Hematopoietic multipotent progenitor cell (in vitro differentiated cells): ENCODE measurements at places on chromosomes 4 and X.

GRCh38 chrX:75115707-75116413, 40.2 kb downstream of the ABCB7 start:
- DNase-seq: no peak

GRCh38 chr4:13514722-13515121, 29.6 kb downstream of the NKX3-2 start:
- no peak for DNase-seq

GRCh38 chr4:24800325-24800895, 5.0 kb downstream of the SOD3 start:
- DNase-seq: no peak

DNA sequence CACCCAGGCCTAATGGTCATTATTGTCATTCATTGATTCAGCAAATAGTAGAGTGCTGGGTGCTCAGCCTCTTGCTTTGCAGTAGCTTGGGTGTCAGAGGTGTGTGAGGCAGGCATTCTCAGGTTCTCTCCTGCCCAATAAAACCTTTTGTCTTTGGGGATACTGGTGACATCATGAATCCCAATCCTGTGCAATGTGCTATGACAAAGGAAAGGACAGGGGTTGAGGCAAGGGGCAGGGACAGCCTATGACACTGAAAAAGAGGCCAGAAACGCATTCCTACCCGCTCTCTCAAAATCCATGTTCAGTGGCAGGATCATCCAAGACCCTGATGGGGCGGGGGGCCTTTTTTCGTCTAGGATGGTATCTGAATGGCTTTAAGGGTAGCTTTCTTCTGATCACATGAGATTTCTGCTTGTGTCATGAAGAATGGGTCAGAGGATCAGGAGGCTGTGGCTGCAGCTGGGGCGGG, 1.5 kb upstream of the FAM193A start:
- DNase-seq: no peak

- no peak for DNase-seq
Measured at GRCh38 chrX:130136961-130137360, 26.7 kb upstream of the ELF4 start.

- DNase-seq: no peak
Measured at GRCh38 chrX:64205441-64205734, at the start of gene AMER1. TSS of gene AMER1 (minus strand) at chrX:64205708. CDS start at chrX:64193286, 12,422 bp downstream.

GRCh38 chr4:145760176-145760575, 80.2 kb downstream of the C4orf51 start:
- DNase-seq: no peak

DNA sequence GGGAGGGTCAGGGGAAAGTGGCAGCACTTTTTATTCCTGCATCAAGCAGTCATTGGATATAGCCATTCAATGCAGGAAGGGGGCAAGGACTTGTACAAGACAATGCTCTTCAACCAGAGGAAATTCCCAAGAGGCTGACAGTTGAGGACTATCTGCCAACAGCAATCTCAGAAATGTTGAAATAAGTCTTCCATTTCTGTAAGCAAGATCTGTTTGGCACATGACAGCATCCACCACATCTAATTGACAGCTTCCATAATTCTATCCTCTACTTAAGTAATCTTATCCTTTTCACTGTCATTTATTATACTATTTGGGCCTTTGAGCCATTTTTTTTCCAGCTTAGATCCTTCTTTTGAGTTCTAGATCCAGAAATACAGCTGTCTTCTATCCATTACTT, 110.7 kb downstream of the CFAP299 start:
- DNase-seq: no peak

- DNase-seq: no peak
Measured at GRCh38 chr4:78219825-78220224, 162.7 kb downstream of the FRAS1 start.

- no peak for DNase-seq
Measured at GRCh38 chr4:101682946-101683345, 107.6 kb upstream of the BANK1 start.

DNA sequence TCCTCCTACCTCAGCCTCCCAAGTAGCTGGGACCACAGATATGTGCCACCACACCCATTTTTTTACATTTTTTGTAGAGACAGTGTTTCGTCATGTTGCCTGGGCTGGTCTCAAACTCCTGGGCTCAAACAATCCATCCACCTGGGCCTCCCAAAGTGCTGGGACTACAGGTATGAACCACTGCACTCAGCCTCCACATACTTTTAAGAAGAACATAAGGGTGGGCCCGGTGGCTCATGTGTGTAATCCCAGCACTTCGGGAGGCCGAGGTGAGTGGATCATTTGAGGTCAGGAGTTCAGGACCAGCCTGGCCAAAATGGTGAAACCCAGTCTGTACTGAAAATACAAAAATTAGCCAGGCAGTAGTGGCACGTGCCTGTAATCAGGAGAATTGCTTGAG, 51.5 kb upstream of the MXD4 start:
- DNase-seq: no peak

GRCh38 chr4:106266201-106266600, 49.8 kb downstream of the TBCK start:
- no peak for DNase-seq

DNA sequence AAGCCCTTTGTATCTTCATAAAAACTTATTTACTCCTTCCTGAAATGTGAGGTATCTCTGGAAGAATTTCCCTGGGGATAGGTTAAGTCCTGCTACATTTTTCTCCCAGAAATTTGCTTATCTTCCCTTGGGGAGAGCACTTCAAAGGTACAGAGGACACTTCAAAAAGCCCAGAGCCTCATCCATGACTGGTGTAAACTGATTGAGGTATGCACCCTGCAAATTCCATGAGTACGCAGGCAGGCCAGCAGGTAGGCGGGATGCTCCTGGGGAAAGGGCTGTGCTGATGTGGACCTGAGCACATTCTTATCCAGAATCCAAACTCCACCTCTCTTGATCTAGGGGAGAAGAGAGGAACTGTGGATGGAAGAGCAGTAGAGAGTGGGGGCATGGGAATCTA, 26.3 kb upstream of the RASGEF1B start:
- no peak for DNase-seq

DNA sequence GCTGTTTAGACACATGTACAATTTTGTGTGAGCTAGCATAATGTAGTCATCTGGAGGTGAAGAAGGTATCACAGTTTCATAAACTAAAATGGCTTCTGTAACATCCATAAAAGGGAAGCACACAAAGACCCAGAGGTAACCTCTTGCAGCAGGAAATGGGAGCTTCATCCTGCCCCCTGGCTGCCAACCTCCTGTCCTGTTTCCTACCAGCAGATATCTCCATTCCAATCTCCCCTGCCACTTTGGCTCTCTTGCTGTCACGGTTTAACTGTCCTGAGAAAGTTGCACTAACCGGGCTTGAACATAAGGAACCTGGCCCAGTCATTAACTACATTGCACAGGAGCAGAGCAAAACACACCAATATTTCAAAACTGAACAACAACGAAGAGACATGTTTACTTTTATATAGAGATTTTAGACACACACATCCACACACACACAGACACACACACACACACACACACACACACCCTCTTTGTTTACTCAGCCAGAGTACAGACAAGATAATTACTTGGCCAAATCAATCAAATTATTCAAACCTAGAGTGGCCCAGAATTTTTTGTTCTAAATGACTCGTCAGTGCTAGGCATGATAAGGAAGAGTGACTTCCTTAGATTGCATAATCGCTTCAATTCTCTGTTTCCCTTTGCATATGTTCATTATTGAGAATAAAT, 24.2 kb downstream of the MID2 start:
- no peak for DNase-seq

GRCh38 chrX:153459986-153460385, 10.4 kb downstream of the HAUS7 start:
- DNase-seq: no peak

DNA sequence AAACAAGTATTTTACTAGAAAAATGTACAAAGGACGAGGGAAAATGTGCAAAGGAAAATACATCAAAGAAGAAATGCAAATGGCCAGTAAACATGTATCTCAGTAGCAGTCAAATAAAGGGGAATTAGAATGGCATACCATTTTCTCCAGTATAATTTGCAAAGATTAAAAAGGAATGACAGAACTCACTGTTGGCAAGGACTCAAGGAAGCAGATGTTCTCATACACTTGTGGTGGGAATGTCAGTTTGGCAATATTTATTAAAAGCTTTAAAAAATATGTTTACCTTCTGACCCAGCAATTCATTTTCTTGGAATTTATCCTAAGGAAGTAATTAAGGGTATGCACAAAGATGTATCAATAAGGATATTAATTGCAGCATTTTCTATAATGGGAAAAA, 7.6 kb downstream of the CLCN5 start:
- DNase-seq: no peak

- DNase-seq: no peak
Measured at GRCh38 chr4:163109967-163110366, 56.7 kb downstream of the NAF1 start.

GRCh38 chr4:37623940-37624339, 62.2 kb downstream of the RELL1 start:
- DNase-seq: no peak

DNA sequence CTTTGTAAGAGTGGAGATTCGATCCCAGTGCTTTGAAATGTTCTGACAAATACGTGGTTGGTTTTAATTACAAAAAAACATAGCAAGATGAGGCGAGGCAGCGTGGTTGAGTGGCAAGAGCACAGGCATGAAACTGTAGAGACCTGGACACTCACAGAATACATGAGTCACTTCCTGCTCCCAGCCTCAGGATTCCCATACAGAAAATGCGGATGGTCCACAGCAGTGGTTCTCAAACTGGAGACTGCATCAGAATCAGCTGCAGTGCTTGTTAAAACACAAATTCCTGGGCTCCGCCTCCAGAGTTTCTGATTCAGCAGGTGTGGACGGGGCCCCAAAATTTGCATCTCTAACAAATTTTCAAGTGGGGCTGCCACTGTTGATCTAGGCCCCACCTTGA, 10.1 kb downstream of the OTOP1 start:
- no peak for DNase-seq

DNA sequence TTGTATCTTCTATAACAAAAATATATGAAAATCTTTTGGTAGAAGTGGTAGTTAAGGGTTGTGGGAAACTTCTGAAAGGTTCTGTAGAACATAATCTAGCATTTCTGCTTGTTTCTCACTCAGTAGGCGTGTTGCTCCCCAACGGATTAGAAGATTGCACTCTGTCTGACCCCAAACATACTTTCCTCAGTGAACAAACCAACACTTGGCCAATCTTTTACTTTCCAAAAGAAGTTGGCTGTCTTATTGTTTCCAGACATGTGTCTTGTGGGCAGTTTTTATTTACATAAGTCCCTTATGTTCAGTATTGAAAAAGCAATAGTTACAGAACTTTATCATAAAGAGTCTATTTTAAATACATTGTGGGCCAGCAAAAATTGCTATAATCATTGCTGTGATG, 312.8 kb upstream of the EPHA5 start:
- DNase-seq: no peak

DNA sequence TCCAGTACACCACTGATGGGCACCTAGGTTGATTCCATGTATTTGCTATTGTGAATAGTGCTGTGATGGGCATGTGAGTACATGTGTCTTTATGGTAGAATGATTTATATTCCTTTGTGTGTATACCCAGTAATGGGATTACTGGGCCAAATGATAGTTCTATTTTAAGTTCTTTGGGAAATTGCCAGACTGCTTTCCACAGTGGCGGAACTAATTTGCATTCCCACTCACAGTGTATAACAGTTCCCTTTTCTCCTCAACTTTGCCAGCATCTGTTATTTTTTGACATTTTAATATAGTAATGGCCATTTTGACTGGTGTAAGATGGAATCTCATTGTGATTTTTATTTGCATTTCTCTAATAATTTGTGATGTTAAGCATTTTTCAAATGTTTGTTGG, 25.9 kb downstream of the CC2D2A start:
- no peak for DNase-seq
